ENCODE measurements at places on chromosomes 12 and 14.

GRCh38 chr14:37018571-37019240, 153.7 kb downstream of the SLC25A21 start:
- no peak for DNase-seq

- no peak for DNase-seq
Measured at GRCh38 chr12:62783881-62784280, 151.1 kb downstream of the PPM1H start.

GRCh38 chr12:122519418-122519817, 7.3 kb downstream of the RSRC2 start:
- no peak for DNase-seq

- no peak for DNase-seq
Measured at GRCh38 chr14:31787377-31787776, 226.2 kb downstream of the NUBPL start.

- DNase-seq, result no peak
Measured at GRCh38 chr12:28257411-28257810, 67.2 kb downstream of the CCDC91 start.

DNA sequence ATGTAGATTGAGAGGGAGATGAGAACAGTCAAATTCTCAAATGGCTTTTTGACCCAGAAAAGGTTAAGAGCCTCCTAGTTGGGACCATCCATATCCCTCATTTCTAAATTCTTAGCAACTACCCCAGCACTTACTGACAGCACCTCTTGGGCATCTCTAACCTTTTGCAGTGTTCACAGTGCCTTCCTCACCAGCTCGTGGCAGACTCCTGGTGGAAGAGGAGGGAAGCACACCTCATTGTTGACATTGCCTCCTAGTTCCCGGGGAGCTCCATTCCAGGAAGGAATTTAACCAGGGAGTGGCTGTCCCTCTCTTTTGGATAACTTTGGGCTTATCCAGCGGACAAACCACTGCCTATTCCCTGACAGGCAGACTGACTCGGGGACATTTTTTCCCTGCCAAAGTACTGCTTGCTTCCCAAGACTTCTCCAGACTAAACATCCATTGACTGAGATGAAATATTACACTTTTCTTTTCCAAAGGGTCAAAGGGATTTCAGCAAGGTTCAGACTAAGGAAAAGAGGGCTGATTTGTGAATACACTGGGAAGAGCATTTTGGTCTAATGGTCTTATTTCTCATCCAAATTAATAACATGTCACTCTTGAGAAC, 9.0 kb upstream of the OR6J1 start:
- DNase-seq, result no peak

- no peak for DNase-seq
Measured at GRCh38 chr12:45231515-45232145, 15.7 kb downstream of the ANO6 start.

Data from stimulated activated CD4-positive, alpha-beta T cell treated with anti-CD3 and anti-CD28 coated beads, TNF-alpha, amount 100 ng/mL, for 1 hour (primary cell).